ENCODE measurements at places on chromosomes 2 and 18.
A peak's percentile ranks its signal among the peaks of the same experiment; 100 is the strongest.

DNA sequence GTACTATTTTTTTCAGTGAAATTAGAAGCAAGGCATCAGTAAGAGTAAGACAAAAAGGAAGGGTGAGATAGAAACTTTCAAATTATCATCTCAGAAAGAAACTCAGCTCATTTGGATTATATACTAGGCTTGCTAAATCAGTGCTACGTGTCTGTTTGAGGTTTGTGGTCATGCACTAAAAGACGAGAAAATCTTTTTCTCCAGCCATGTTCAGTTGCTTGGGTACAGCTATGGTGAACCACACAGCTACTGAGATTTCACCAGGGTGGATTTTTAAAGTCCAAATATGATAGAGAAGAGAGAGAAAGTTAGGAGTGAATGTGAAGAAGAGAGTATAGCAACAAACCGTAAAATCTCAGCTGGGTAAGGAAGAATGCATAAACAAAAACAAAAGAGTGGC, 161.6 kb downstream of the PTH2R start:
- DNase-seq: no peak

- DNase-seq: no peak
These were observed 25.9 kb downstream of the CD28 start for GRCh38 chr2:203732092-203732952.

- DNase-seq: no peak
These were observed 53.3 kb upstream of the SLC5A7 start for GRCh38 chr2:107932979-107933378.

GRCh38 chr2:144519934-144520731, at the start of gene ZEB2:
ZEB2 (minus strand) TSS chr2:144520119; CDS start chr2:144517350, 2,769 bp downstream.
- DNase-seq: peak; percentile 40
